ENCODE measurements at places on chromosomes 7 and 10.
A peak's percentile ranks its signal among the peaks of the same experiment; 100 is the strongest.

DNA sequence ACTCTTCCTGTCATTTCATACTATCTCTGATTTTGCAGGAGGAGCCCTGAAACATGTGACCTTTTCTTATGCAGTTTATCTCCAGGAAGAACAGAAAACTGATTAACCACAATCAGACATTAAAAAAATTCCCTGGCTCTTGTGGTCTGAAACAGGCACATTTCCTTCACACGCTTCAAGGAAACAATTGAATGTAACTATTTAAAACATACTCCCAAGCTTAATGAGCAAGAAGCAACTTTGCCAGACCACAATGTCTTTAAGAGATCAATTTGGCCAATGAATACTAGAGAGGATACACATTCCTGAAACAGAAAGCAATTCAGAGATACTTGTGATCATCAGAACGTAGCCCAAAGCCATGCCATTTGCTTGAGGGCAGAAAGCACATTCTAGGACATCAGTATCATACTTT is 65.8 kb downstream of the PIP4K2A start:
- peak; percentile 31 for DNase-seq

DNA sequence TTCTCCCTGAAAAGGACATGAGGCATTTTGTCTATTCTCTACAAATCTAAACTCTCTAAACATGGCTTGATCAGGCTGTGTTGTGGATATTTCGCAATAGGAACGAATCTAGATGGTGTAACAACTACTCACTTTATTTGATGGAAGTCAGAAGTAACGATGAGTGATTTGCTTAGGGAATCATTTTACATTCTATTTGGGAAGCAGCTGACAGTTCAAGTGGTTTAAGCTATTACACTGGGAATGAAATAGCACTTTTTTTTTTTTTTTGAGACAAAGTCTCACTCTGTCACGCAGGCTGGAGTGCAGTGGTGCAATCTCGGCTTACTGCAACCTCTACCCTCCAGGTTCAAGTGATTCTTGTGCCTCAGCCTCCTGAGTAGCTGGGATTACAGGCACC is 44.1 kb downstream of the NPY start:
- DNase-seq: no peak

GRCh38 chr7:116449950-116450349 is 49.6 kb upstream of the CAV2 start:
- DNase-seq: peak; percentile 77

DNA sequence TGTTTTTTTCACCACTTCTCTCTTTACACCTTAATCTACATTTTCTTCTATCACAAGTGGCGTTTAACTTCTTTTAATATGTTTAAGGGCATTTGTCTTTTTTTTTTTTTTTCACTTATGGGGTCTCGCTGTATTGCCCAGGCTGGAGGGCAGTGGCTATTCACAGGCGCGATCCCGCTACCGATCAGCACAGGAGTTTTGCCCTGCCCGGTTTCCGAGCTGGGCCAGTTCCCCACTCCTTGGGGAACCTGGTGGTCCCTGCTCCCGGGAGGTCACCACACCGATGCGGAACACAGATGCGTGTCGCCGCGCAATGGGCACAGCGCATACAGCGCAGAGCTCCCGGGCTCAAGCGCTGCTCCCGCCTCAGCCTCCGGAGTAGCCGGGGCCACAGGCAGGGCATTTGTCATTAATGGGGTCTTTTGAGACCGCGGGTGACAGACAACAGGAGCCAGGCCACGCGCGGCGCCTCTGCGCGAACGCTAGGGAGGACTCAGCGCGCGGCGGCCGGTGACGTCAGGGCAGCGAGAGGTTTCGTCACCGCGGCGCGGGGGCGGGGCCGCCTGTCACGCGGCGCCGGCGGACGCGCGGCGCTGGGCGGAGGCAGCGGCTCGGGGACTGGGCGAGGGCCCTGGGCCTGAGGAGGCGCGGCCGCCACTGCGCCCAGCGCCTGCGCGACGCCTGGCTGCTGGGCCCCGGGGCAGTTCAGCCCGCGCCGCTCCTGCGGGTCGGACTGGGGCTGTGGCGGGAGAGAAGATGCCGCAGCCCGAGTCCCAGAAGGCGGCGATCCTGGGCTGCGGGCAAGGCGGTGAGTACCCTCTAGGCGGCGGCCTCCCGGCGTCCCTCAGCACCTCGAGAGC is at the start of gene GALNT11:
TSS of gene GALNT11 (plus strand) at position 598 of the 860 bp plus-strand sequence. CDS start 68,554 bp downstream, outside the sequence.
- DNase-seq: peak; percentile 86

DNA sequence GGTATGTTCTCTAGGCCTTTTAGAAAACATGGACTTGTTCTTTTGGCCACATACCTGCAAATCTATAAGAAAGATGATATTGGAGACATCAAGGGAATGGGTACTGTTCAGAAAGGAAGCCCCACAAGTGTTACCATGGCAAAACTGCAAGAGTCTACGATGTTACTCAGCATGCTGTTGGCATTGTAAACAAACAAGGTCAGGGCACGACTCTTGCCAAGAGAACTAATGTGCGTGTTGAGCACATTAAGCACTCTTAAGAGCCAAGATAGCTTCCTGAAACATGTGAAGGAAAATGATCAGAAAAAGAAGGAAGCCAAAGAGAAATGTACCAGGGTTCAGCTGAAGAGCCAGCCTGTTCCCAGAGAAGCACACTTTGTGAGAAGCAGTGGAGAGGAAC is 37.1 kb downstream of the SDK1 start:
- no peak for DNase-seq

DNA sequence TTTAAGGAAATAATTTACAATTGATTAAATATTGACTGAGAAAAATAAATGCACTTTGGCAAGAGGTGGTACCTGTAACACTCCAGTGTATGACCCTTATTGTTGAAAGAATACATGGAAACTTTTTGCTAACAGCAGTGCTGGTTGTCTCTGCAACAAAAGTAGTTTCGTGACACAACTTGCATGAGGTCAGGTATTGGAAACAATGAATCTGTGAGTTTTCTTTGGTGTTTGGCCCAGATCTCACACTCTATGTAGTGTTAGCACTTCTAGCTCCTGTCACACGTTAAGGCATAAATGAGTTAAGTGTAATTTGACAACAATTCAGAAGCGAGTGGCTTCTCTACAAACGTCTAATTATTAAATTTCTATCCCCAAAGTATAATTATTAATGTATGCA is 137.7 kb upstream of the MDFIC start:
- no peak for DNase-seq

All from fibroblast of pulmonary artery (primary cell).